Endothelial cell (in vitro differentiated cells): ENCODE measurements at places on chromosomes 7 and 10. TPM values are rescaled to one million over a fixed set of nuclear protein-coding genes. Genes with fewer than 3 reads are reported as not detected.
A peak's percentile ranks its signal among the peaks of the same experiment; 100 is the strongest.

The COL17A1 gene
- total RNA-seq = 4.2 TPM

The TRIM50 gene
- 0.54 TPM for total RNA-seq

GRCh38 chr7:70178211-70178610, 579.9 kb downstream of the AUTS2 start:
- DNase-seq = no peak
- H3K4me1 ChIP-seq = peaks cover 7% of the 10 kb centered on the region
- no peaks in the 10 kb centered on the region for H3K36me3 ChIP-seq
- no peak overlapping the region for H3K4me3 ChIP-seq
- H3K27ac ChIP-seq = no peak overlapping the region
- no peaks in the 10 kb centered on the region for H3K27me3 ChIP-seq

DNA sequence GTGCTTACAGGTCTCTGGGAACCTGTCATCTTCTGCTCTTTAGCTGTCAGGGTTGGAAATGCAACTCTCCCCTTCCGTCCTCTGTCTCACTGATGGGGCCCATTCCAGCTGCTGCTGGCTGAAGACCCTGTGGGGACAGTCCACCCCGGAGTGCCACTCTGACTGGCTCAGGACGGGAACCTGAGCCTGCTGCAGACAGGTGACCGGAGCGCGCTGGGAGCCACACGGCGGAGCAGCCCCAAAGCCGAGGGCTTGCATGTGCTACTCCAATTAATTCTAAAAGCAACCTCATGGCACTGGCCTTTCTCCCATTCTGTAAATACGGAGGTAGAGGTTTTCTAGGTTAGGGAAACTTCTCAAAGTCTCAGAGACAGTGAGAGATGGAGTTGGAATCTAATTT, 223.5 kb upstream of the PITRM1 start:
- peaks cover 21% of the 10 kb centered on the region for H3K4me1 ChIP-seq
- no peak for DNase-seq
- no peak overlapping the region for H3K27ac ChIP-seq
- H3K27me3 ChIP-seq = peaks cover 15% of the 10 kb centered on the region

DNA sequence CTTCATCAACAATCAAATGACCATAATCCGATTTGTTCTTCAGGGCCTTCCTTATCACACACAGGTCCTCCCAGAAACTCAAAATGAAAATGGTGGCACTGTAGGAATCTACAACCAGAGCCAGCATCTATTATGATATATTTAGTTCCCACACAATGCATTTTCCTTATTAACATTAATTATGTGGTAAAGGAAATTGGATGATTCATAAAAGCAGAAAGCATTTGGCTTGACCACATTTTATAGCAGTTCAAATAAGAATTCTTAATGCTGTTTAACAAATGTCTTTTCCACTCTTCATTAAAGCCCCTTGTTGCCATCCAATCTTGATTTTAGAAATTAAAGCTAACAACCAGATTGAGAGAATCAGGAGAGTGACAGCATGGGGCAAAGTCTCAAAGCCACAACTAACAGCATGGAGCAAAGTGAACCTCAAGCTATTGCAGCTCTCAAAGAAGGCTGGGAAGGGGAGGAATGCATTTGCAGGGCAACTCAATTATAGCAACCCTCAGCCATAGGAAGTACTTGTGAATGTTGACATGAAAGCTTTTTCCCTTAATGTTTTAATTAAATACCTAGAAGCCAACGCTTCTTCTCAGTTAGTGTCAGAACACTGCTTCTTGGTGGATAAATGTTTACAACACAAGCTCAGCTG, 549.1 kb downstream of the NXPH1 start:
- no peaks in the 10 kb centered on the region for H3K27me3 ChIP-seq
- DNase-seq = no peak
- peaks cover 5% of the 10 kb centered on the region for H3K4me1 ChIP-seq
- H3K27ac ChIP-seq = no peak overlapping the region
- no peaks in the 10 kb centered on the region for H3K36me3 ChIP-seq

- DNase-seq = peak; percentile 78
- peak overlapping the region; percentile 80 for H3K4me3 ChIP-seq
- H3K36me3 ChIP-seq = no peaks in the 10 kb centered on the region
- H3K27me3 ChIP-seq = peaks cover 6% of the 10 kb centered on the region
- H3K4me1 ChIP-seq = peaks cover 12% of the 10 kb centered on the region
- H3K27ac ChIP-seq = no peak overlapping the region
These were observed 657 bp upstream of the TMEM178B start for GRCh38 chr7:141073173-141073640.

GRCh38 chr7:115676080-115676479, 354.5 kb downstream of the TFEC start:
- H3K36me3 ChIP-seq = no peaks in the 10 kb centered on the region
- peaks cover 2% of the 10 kb centered on the region for H3K4me1 ChIP-seq
- no peak overlapping the region for H3K27ac ChIP-seq
- H3K27me3 ChIP-seq = peaks cover 3% of the 10 kb centered on the region
- peak; percentile 11 for DNase-seq
- H3K4me3 ChIP-seq = no peak overlapping the region
